ENCODE measurements at places on chromosomes 7 and 10. TPM values are rescaled to one million over a fixed set of nuclear protein-coding genes. Genes with fewer than 3 reads are reported as not detected.

The ZNF727 gene
- 0.75 TPM for total RNA-seq

The SYT15B gene
- total RNA-seq: under 0.01 TPM

The SHTN1 gene
- 1.8 TPM for total RNA-seq

The ZEB1 gene
- total RNA-seq: 252 TPM

The BTBD16 gene
- not detected for total RNA-seq

The NEURL1 gene
- total RNA-seq: 1.00 TPM

The FUOM gene
- 9.5 TPM for total RNA-seq

The MYPN gene
- total RNA-seq: 0.25 TPM

The PNLIPRP1 gene
- not detected for total RNA-seq

The MSMB gene
- total RNA-seq: not detected

The ECHDC3 gene
- total RNA-seq: 12.0 TPM

The ACBD7 gene
- total RNA-seq: 4.5 TPM

The COL26A1 gene
- not detected for total RNA-seq

The RET gene
- 1.9 TPM for total RNA-seq

The MYL10 gene
- total RNA-seq: not detected

The PAXIP1 gene
- 7.6 TPM for total RNA-seq
